ENCODE measurements at places on chromosomes 3 and 15. TPM values are rescaled to one million over a fixed set of nuclear protein-coding genes. Genes with fewer than 3 reads are reported as not detected.

The GABRR3 gene
- not detected for total RNA-seq

The ATR gene
- 16.1 TPM for total RNA-seq

The CCDC66 gene
- 37.8 TPM for total RNA-seq

The CFAP91 gene
- total RNA-seq: 6.5 TPM

The TRPC1 gene
- total RNA-seq: 21.3 TPM

The IL17RC gene
- 60.3 TPM for total RNA-seq

The DNAH1 gene
- 3.5 TPM for total RNA-seq

The UBAP1L gene
- total RNA-seq: 3.2 TPM

- no peak overlapping the region for H3K4me3 ChIP-seq
- H3K27me3 ChIP-seq: no peaks in the 10 kb centered on the region
- H3K36me3 ChIP-seq: no peaks in the 10 kb centered on the region
- no peaks in the 10 kb centered on the region for H3K4me1 ChIP-seq
- no peak for DNase-seq
- H3K27ac ChIP-seq: no peak overlapping the region
Observed at GRCh38 chr3:169836942-169837275, 24.2 kb upstream of the LRRC34 start.

- no peaks in the 10 kb centered on the region for H3K36me3 ChIP-seq
- H3K27me3 ChIP-seq: no peaks in the 10 kb centered on the region
- no peak overlapping the region for H3K27ac ChIP-seq
- no peak overlapping the region for H3K4me3 ChIP-seq
- peaks cover 22% of the 10 kb centered on the region for H3K4me1 ChIP-seq
Observed at GRCh38 chr15:101526890-101527289, 37.4 kb upstream of the PCSK6 start.

DNA sequence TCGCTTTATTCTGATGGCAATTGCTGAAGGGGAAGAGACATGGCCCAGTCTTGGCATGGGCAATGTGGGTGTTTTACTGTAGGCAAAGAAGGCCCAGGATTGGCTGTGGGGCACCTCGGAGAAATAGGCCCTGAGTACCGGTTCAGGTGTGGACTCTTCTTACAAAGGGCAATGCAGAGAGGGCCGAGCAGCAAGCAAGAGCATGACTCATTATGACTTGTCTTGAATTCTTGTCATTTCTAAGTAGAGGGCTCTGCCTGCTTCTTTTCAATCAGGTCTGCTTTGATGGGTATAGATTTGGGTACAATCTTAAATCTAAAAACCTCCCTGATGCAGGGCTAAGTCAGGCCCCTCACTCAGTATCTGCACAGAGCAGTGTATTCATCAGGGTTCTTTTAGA, 14.8 kb upstream of the BUB1B start:
- no peak for DNase-seq
- no peak overlapping the region for H3K27ac ChIP-seq
- H3K4me1 ChIP-seq: no peaks in the 10 kb centered on the region
- H3K36me3 ChIP-seq: no peaks in the 10 kb centered on the region
- H3K27me3 ChIP-seq: no peaks in the 10 kb centered on the region
- no peak overlapping the region for H3K4me3 ChIP-seq

GRCh38 chr15:31346367-31347066, 19.9 kb downstream of the KLF13 start:
- peaks cover 100% of the 10 kb centered on the region for H3K4me1 ChIP-seq
- no peaks in the 10 kb centered on the region for H3K27me3 ChIP-seq
- H3K27ac ChIP-seq: peak overlapping the region; percentile 58
- no peak for DNase-seq

GRCh38 chr3:47250309-47251060, 32.1 kb downstream of the KIF9 start:
- DNase-seq: no peak
- H3K4me3 ChIP-seq: no peak overlapping the region
- no peaks in the 10 kb centered on the region for H3K27me3 ChIP-seq
- no peaks in the 10 kb centered on the region for H3K4me1 ChIP-seq
- H3K27ac ChIP-seq: no peak overlapping the region

DNA sequence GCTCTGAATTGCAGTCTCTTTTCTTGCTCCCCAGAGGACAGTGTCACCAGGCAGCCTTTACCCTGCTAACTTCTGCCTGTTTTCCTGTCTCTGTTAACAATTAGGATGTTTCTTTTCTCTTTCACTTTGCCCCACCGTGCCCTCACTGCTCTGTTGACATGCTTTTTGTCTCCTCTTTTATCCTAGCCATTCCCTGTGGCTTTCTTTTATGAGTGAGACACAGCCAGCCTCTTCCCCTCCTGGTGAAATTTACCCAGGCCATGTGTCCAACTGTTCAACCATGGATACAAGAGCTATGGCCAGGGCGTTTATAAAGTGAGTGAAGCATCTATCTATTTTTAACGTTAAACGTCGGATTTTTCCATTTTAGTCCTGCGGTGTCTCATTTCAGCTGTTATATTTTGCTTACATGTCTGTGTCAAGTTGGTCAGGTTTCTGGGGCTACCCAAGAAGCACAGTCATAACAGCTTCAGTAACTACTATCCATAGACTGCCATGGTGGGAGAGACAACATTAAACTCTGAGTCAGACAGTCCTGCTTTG, 443.2 kb upstream of the AZI2 start:
- no peaks in the 10 kb centered on the region for H3K4me1 ChIP-seq
- H3K27ac ChIP-seq: no peak overlapping the region
- no peaks in the 10 kb centered on the region for H3K27me3 ChIP-seq
- no peak for DNase-seq
- H3K36me3 ChIP-seq: no peaks in the 10 kb centered on the region

- no peaks in the 10 kb centered on the region for H3K4me1 ChIP-seq
- DNase-seq: no peak
- H3K27me3 ChIP-seq: no peaks in the 10 kb centered on the region
- no peaks in the 10 kb centered on the region for H3K36me3 ChIP-seq
- no peak overlapping the region for H3K27ac ChIP-seq
- no peak overlapping the region for H3K4me3 ChIP-seq
Observed at GRCh38 chr3:183507551-183507950, 48.0 kb downstream of the KLHL6 start.

DNA sequence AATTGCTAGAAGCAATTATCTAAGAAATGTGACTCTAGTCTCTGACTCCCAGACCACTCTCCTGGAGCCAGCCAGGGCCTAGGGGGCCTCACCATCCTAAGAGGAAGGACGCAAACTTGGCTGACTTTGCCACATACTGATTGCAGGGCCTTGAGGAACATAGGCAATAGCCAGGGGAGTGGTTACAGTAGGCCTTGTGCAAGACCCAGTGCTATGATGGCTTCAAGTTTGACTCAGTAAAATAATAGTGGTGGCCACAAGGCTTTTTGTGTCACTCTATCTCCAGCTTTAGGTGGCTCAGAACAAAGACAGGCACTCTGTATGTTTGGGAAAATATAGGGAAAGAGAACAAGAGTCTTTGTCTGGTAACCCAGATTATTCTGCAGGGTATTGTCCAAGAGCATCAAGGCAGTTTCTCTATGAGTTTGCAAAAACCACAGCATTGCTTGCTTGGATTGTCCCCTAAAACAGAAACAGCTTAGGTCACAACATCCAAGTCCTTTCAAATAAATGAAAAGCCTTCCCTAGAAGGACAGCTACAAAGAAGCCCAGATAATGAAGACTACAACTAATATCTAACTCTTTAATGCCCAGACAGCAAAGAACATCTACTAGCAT, 631.5 kb downstream of the PYDC2 start:
- no peaks in the 10 kb centered on the region for H3K4me1 ChIP-seq
- H3K27ac ChIP-seq: no peak overlapping the region

- H3K4me3 ChIP-seq: no peak overlapping the region
- no peak overlapping the region for H3K27ac ChIP-seq
Observed at GRCh38 chr15:74060251-74060650, 22.1 kb downstream of the GOLGA6A start.

GRCh38 chr3:60826511-60826910, 424.7 kb downstream of the FHIT start:
- H3K4me1 ChIP-seq: no peaks in the 10 kb centered on the region
- H3K27ac ChIP-seq: no peak overlapping the region
- no peaks in the 10 kb centered on the region for H3K36me3 ChIP-seq
- H3K27me3 ChIP-seq: no peaks in the 10 kb centered on the region
- no peak for DNase-seq
- H3K4me3 ChIP-seq: no peak overlapping the region

DNA sequence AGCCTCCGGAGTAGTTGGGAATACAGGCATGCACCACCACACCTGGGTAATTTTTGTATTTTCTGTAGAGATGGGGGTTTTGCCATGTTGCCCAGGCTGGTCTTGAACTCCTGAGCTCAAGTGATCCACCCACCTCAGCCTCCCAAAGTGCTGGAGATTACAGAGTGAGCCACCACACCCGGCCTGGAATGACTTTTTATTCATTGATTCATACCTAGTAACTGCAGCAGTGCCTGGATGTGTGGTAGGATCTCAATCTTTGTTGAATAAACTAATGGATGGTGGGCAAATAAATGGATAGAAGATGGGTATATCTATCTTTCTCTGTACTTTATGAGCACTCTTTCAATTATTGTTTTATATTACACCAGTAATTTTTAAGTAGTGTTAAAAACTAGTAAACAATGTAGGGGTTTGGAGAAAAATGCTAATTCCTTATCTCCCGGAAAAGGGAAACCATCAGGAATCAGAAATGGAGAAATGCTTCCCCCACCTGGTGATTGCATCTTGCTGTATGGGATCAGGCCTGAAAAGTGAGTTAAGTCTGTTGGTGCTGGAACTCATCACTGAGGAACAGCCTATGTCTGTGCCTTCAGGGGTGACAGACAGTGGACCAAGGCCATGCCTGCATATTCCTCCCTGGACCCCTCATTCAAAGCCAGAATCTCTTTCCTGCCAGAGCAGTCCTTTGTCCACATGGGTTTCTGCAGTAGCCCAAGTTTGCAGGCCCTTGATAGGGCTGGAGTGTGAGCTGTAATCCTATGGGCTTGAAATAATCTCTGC, 161.0 kb upstream of the CTDSPL start:
- H3K36me3 ChIP-seq: no peaks in the 10 kb centered on the region
- H3K4me1 ChIP-seq: peaks cover 25% of the 10 kb centered on the region

DNA sequence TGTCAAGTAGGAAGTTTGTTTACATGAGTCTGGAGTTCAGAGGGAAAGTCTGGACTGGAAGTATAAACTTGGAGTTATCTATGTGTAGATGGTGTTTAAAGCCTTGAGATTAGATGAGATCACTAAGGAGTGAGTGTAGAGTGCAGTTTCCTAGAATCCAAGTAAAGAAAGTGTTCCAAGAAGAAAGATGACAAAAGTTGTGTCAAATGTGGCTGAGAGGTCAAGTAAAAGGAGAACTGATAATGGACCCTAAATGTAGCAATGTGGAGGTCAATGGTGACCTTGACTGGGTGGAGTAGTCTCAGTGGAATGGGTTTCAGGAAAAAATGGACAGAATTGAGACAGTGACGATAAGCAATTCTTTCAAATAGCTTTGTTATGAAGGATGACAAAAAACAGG, 39.9 kb upstream of the ULK4 start:
- peaks cover 10% of the 10 kb centered on the region for H3K4me1 ChIP-seq
- H3K36me3 ChIP-seq: no peaks in the 10 kb centered on the region
- no peak overlapping the region for H3K27ac ChIP-seq
- H3K4me3 ChIP-seq: no peak overlapping the region
- no peaks in the 10 kb centered on the region for H3K27me3 ChIP-seq
- DNase-seq: no peak

DNA sequence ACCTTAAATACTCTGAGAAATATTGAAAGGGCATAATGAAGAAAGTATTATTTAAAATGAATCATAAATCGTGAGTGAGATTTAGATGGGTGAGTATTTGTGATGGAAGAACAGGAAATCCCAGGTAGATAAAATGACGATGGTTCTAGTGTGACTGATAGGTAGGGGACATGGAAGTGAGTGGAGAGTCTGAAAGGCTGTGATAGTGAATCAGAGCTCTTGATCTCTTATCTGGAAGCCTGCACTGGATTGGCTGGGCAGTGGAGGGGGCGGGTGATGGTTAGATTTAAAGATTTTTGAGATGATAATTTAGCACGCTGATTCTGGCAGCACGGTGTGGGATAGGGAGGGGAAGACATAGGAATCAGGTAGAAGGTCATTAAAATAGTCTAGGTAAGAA, 20.1 kb downstream of the HGD start:
- H3K36me3 ChIP-seq: no peaks in the 10 kb centered on the region
- no peaks in the 10 kb centered on the region for H3K27me3 ChIP-seq
- H3K4me1 ChIP-seq: no peaks in the 10 kb centered on the region
- DNase-seq: no peak

DNA sequence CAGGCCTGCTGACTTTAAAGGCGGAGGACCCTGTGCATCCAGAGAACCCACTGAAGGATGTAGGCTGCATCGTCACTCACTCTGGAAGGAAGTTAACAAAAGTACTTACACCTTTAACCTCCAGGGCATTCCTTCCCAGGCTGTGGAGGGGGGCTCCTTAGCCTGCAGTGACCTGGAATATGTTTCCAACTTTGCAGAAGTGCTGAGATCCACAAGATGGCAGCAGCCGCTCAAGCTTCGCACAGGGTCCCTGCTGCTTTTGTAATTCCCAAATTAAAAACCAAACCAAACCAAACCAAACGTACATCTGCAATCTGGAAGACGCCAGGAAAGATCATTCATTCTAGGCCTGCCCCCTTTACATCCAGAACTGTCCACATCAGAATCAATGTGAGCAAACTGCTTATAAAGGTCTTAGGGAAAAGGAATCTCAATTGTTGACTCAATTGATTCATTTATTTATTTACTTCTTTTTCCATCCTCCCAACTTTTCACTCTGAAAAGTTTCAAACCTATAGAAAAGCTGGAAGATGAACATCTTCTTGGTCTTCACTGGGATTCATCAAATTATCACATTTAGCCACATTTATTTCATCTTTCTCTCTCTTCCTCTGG, 70.5 kb upstream of the KLHL25 start:
- H3K4me3 ChIP-seq: no peak overlapping the region
- no peaks in the 10 kb centered on the region for H3K36me3 ChIP-seq
- H3K27me3 ChIP-seq: peaks cover 2% of the 10 kb centered on the region
- no peaks in the 10 kb centered on the region for H3K4me1 ChIP-seq

DNA sequence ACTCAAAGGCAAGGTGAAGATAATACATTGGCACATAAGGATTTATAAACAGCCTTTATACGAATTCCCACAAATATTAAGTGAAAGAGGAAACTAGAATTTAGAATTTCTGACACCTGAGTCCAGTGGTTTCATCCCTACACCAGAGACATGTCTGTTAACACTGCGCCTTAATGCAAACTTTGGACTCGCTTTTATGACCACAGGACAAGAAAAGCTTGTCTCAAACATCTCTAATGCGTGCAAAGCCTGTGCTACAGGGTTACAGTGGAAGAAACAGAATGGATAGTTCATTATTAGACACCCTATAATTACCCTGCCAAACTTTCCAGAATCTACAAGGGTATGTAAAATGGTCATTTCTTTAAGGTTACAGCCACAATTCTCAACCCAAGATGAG, 802.9 kb downstream of the GRM7 start:
- no peak overlapping the region for H3K4me3 ChIP-seq
- no peaks in the 10 kb centered on the region for H3K4me1 ChIP-seq
- DNase-seq: no peak
- no peaks in the 10 kb centered on the region for H3K36me3 ChIP-seq
- no peak overlapping the region for H3K27ac ChIP-seq

- H3K4me3 ChIP-seq: no peak overlapping the region
- no peaks in the 10 kb centered on the region for H3K27me3 ChIP-seq
- no peak overlapping the region for H3K27ac ChIP-seq
- no peaks in the 10 kb centered on the region for H3K4me1 ChIP-seq
- no peak for DNase-seq
Observed at GRCh38 chr3:174102866-174103265, 705.3 kb downstream of the NLGN1 start.
